Sciatic nerve (tissue), 2 donors: ENCODE measurements at places on chromosomes 6 and 20.

GRCh38 chr20:18589941-18590674 lies 2.3 kb downstream of the DTD1 start:
- DNase-seq = no peak

GRCh38 chr6:21942897-21943296 lies 349.3 kb downstream of the SOX4 start:
- no peak for DNase-seq

GRCh38 chr6:811831-812230 lies 118.9 kb upstream of the EXOC2 start:
- DNase-seq = no peak

- DNase-seq = peak; percentile 50
Observed at GRCh38 chr6:166470029-166470862, 87.5 kb upstream of the MPC1 start.

DNA sequence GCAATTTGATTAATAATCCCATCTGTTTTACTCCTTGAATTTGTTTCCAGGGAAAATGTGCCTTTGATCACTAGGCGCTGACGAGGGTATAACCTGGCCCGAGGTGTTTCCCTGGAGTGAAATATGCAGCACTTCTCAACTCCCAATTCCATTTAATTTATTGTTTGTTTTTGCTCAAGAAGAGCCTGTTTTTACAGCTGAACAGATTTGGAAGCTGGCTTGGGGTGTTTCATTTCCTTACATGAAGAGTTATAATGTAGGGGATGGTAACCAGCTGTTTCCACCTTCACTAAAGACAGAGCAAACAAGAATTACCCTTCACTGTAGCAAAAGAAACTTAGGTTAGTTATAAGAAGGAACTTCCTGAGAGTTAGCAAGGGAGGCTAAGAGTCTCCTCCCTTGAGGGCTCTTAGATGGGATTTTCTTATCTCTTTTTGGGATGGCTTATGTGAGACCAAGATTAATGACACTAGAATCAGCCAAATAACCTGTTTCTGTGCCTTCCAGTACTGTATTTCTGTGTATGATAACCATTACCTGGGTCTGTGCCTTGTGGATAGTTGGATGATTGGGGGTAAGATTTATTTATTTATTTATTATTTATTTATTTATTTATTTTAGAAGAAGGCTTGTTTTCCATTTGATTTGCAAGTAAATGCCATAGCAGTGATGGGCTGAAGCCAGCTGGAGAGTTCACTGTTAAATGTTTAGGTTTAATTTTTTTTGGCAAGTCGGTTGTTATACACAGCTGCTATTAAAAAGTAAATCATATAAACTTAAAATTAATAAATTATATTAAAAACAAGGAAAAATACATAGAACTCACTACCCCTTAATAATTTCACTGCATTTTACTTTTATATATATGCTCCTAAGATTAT lies 162.2 kb upstream of the BMP2 start:
- no peak for DNase-seq

GRCh38 chr6:42417641-42418112 lies 34.0 kb downstream of the TRERF1 start:
- DNase-seq = no peak

DNA sequence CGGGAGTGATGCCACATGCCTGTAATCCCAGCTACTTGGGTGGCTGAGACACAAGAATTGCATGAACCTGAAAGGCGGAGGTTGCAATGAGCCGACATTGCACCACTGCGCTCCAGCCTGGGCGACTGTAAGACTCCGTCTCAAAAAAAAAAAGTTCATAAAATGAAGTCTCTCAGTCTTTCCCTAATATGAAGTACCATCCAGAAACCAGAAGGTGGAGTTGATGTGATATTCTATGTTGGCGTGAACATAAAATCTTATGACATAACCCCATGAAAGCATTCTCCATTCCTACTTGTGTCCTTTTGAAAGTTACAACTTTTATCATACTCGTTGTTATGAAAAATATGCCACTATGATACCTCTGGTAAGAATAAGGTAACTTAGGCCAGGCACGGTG lies 5.7 kb downstream of the SOD2 start:
- DNase-seq = no peak

- DNase-seq = no peak
Observed at GRCh38 chr6:48178700-48179099, 67.7 kb upstream of the PTCHD4 start.

- DNase-seq = no peak
Observed at GRCh38 chr20:34320861-34321260, 17.7 kb upstream of the AHCY start.

GRCh38 chr6:78746457-78746856 lies 120.9 kb upstream of the IRAK1BP1 start:
- DNase-seq = no peak

DNA sequence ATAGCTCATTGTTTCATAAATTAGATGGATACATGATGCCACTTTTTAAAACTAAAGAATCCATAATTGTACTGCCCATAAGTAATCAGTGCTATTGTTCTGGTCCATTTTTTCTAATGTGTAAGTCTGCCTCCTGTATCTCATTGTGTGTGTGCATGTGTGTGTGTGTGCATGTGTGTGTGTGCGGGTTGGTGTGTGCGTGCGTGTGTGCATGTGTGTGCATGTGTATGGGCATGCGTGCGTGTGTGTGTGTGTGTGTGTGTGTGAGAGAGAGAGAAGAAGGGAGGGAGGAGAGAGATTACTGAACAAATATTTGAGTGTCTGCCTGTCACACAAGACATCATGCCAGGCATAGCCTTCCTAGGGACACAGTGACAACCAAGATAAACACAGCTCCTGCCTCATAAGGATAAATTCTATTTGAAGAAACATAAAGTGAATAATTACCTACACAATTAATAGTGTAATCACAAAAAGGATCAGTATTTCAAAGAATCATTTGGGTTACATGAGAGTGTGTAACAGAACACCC lies 33.2 kb upstream of the RPS6KA2 start:
- DNase-seq = no peak
